ENCODE measurements at places on chromosomes 7 and 10.

DNA sequence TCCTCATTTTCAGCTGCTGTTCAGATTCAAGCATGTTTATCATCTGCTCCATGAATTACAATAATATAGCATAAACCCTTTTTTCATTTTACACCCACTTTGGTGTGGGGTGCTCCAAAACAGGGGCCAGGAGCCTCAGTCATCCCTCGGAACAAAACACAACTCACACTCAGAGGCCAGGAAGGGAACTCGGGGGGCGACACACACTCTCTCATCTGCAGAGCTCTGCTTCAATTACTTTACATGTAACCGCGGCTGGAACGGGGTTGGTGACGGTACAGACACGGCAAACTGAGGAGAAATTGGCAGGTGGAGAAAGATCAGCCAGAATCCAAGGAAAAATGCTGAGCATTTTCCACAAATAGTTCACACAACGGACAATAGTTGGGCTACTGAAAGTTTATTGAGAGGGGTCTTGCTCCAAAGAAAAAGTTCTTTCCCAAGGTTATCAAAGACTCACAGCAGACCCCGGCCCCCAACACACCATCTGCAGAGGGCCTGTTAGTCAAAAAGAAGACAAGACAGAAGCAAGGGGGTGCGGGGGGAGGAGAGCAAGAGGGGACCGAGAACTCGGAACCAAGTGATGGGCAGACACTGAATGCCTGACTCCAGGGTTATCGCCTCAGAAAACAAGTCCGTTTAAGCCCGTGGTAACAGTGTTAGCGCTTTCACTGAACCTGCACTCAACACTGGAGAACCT, 20.5 kb downstream of the DIP2C start:
- DNase-seq, result no peak

GRCh38 chr10:34360984-34361383, 454.1 kb downstream of the PARD3 start:
- DNase-seq, result no peak

DNA sequence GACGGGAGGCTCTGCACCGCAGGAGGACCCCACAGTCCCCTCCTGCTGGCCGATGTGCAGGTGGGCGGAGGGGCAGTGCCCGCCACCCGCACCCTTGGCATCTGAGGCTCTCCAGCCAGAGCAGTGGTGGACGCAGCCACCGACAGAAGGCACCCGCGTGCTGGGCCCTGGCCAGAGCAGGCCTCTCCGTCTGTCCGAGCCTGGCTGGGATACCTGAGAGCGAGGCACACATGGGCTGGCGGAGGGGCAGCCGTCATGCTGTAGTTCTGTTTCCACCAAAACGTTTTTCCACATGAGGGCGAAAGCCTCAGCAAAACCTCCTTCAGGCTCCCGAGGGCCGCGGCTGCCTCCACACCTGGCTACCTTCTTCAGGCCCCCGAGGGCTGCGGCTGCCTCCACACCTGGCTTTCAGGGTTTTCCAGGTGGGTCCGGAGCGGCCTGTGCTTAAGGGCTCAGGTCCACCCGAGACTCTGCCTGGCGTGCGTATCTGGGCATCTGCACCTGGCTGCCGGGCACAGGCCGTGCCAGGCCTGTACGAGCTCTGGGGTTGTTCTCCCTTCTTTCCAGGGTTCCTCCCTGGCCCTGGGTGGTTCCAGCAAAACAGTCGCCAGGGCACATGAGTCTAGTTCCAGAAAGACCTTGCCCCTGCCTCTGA, 115.5 kb downstream of the INPP5A start:
- DNase-seq, result no peak

DNA sequence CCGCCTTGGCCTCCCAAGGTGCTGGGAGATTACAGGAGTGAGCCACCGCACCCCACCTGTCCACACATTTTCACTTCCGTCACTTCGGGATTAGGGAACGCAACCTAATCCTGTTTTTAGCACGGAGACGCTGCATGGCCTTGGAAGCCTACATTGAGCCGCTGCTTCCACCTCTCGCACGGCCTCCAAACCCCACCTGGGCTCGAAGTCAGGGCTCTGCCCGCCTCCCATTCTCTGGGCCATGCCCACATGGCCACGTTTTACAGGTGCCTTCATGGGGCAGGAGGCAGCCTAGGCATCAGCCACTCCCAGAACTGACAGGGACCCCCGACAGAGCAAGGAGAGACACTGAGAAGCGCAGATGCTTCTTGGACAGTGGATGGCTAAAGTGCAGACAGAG, 100.6 kb downstream of the OAT start:
- no peak for DNase-seq

- DNase-seq, result no peak
Observed at GRCh38 chr10:101304316-101304715, 49.6 kb upstream of the BTRC start.

GRCh38 chr7:138170298-138170697, 94.0 kb downstream of the AKR1D1 start:
- DNase-seq, result no peak

GRCh38 chr10:72223743-72224101, 7.6 kb upstream of the ASCC1 start:
- DNase-seq, result no peak

- DNase-seq, result no peak
Observed at GRCh38 chr7:127845522-127846214, 185.6 kb downstream of the LRRC4 start.

GRCh38 chr10:23406409-23406808, 32.5 kb upstream of the OTUD1 start:
- DNase-seq, result no peak

DNA sequence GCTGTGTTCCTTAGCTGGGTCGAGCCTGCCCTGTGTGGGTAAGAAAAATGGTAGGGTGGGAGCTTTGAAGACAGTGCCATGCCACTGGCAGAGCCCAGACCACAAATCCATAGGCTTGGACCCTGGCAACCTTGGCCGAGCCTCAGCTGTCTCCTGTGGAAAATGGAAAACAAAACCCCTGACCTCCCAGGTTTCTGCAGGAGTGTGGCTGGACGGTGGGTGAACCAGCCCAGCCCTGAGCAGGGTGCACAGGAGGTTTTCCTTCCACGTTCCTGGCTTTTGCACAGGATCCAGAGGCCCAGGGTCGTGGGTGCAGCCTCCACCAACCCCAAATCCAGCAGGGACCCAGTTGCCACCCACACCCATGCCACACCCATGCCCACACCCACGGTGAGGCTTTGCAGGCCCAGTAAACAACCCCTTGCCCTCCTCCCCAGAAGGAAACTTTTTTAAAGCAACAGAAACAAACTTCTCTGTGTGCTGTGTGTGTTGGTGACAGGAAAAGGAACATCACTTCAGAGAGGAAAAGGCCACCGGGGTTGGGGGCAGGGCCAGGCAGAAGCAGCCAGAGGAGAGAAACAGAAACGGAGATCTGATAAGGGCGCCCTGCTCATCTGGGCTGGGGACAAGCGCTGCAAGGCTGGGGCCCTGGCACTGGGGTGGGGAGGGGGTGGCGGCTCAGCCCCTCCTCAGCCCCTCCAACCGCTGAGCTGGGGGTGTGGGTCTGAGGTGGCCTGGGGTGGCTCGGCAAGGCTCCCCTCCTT, 20.7 kb upstream of the ZMIZ1 start:
- peak; percentile 28 for DNase-seq

- no peak for DNase-seq
Observed at GRCh38 chr10:3666525-3667302, 118.3 kb downstream of the KLF6 start.

Data from activated CD4-positive, alpha-beta T cell treated with anti-CD3 and anti-CD28 coated beads for 24 hours (primary cell).